ENCODE measurements at places on chromosomes 2 and 18.

- no peak for DNase-seq
Measured at GRCh38 chr2:64799592-64800252, 146.0 kb upstream of the SERTAD2 start.

GRCh38 chr2:127525691-127526131, 578 bp downstream of the IWS1 start:
- DNase-seq, result no peak

- DNase-seq, result no peak
Measured at GRCh38 chr18:76565238-76566173, 70.5 kb upstream of the ZNF516 start.

GRCh38 chr2:219643084-219643473, 15.6 kb downstream of the SLC4A3 start:
- no peak for DNase-seq

GRCh38 chr2:57180678-57181077, 865.9 kb upstream of the VRK2 start:
- no peak for DNase-seq

DNA sequence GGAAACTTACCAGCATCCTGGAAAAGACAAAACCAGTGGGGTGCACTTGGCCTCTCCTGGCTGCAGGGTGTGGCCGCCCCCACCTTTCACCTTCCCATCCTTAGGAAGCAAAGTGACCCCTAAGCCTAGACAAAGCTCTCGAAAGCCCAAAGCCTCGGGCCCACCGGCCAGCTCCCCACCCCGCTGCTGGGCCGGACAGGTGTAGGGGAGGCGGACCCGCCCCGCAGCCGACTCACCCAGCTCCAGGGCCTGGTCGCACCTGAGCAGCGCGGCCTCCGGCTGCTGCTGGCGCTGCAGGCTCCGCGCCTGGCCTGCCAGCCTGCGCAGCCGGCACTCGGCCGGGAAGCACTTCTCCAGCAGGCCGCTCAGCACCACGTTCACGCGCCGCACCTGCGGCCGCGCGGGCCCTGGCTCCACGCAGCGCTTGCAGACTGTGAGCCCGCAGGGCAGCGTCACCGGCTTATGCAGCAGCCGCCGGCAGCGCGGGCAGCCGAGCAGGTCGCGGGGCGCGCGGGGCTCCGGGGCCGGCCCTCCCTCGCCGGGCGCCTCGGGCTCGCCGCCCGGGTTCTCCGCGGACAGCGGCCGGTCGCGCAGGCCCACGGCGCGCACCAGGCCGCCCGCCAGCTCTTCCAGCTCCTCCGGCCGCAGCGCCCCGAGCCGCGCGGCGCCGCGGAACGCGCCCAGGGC, 979 bp downstream of the LONRF2 start:
- no peak for DNase-seq
